Frontal cortex (tissue), 4 donors: ENCODE measurements at places on chromosomes 13 and 19.

- peak; percentile 94 for DNase-seq
These were observed at the start of gene GTF3A for GRCh38 chr13:27424246-27425157. GTF3A (plus strand) TSS chr13:27424619.

DNA sequence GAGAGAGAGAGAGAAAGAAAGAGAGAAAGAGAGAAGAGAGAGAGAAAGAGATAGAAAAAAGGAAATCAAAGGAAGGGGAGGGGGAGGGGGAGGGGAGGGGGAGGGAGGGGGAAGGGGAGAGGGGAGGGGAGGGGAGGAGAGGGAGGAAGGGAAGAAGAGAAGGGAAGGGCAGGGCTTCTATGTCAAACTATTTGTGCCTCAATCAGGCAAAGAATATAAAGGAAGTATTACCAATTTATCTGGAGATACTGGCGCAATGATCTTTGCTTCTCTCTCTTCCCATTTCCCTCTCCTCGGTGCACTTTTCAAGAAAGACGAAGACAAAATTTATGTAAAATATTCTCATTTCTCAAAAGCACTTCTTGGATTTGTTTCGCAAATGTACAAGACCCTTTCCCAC is 9.3 kb upstream of the INSR start:
- no peak for DNase-seq

DNA sequence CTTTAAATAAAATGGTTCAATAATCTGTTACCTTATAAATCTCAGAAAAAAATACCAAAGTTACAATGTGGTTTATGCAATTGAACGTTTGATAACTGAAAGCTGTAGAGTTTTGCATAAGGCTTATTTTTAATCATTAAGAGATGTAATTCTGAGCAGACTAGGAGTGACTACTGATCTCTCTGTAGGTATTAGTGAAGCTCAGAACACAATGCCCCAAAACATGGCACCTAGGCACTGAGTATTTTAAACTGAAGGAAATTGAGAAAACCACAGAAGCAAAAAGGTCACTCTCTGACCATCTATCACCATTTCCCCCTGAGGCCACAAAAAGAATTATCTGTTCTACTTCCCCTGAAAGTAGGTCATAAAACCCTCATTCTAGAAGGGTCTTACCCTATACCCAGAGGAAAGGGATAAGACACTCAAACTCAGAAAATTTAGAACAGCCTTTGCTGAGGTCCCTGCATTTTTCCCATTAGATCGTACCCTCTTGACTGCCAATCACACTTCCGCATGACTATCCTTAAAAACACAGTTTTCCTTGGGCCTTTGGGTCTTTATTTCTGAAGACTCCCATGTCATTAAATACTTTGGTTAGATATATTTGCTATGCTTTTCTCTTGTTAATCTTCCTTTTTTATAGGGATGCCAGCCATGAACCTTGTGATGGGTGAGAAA is 158.1 kb downstream of the PCDH9 start:
- DNase-seq, result no peak

- no peak for DNase-seq
These were observed 421.0 kb upstream of the TSHZ3 start for GRCh38 chr19:31770223-31770622.

GRCh38 chr19:45817725-45818301 is 2.7 kb upstream of the RSPH6A start:
- DNase-seq, result no peak

- DNase-seq, result no peak
These were observed 30.6 kb upstream of the FAM216B start for GRCh38 chr13:42750794-42751193.

- no peak for DNase-seq
These were observed 17.4 kb downstream of the CCDC70 start for GRCh38 chr13:51879133-51879532.

DNA sequence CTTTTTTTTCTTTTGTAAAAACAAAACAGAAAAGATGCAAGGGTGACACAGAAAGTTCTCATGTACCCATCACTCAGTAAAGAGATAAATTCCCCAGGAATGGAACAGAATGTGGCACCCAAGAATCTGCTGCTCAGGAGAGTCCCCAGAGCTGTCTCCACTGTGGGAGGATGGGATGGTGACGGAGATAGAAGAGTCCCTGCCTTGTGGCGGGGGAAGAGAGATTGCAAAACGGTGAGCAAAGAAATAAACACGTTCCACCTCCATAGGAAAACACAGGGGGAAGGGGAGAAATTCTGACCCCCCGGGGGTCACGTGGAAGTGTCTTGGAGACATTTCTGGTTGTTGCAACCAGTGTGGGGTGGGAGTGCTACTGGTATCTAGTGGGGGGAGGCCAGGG is 76.4 kb downstream of the INSR start:
- no peak for DNase-seq

DNA sequence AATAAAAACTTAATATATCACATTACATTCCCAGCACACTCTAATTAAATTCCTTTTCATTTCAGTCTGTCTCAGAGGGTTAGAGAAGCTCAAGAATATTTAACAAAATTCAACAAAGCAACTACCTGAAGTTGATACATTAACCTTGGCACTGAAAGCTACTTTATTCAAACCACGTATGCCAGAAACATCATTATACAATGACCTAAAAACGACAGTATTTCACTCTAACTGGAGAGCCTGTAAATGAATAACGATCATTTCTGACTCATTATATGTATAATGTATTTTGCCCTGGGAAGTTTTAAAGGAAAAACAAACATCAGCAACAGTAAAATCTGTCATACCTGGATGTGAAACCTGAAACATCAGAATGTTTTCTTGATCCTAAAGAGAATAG is 270.1 kb downstream of the SLITRK5 start:
- DNase-seq, result no peak

DNA sequence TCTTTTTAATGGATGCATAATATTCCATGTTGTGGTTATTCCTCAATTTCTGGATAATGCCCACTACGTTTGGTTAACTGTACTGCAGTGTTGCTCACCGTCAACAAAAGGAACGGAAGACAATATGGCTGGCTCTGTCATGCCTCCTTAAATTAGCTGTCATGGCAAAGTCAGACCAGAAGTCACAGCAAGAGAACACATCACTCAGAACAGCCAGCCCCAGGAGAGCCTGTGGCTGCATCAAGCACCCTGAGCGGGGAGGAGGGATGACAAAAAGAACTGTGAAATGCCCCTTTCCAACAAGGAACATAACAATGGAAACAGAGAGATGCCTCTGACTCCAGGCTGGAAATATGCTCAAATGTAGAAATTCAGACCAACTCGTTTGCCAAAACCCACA is 366.0 kb upstream of the ZNF507 start:
- no peak for DNase-seq

DNA sequence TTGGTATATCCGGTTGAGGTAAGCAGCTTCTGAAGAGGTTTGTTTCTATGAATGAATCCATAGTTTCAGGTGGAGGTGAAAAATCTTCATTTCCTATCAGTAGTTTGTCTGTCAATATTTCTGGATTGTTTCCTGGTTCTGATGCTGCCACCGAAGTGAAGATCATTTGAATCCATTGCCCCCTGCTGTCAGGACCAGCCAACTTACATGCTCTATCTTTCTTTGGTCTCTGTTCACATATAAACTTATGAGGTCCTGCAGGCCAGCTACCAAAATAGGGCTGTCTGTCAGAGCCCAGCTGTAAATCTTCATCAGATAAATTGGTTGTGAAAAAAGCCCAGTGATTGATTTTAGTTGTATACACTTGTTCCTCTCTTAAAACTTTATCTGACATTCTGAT is 15.2 kb upstream of the N4BP2L1 start:
- peak; percentile 21 for DNase-seq

DNA sequence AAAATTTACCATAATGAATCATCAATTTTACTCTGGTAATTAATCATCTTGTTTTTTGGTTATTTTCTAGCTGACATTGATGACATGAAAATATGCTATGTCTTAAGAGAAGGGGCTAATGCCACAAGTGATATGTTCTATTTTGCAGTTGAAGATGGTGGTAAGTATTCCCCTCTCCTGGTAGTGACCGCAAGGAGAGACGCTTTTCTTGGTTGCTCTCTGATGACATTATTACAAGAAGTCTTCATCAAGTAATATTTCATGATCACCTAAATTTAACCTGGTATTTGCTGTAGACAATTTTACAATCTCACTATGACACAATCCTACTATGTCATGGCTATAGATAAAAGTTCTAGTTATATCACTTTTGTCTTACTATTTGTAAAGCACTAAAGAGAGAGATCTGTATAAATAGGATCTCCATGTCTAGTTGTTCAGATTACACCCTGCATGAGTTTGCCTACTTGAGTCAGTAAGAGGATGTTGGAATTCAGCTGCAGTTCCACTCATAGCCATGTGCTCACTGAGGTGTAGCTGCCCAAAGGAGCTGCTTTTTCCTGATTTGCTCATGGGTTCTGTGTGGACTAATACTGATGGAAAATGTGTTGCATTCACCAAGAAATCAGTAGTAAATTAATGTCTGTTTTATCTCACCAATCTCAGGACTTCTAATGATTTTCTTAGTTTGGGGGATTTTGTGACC is 10.9 kb downstream of the FREM2 start:
- DNase-seq, result no peak

GRCh38 chr19:47891923-47892666 is 6.0 kb upstream of the SULT2A1 start:
- DNase-seq, result no peak
